ENCODE measurements at places on chromosomes 16 and 17. TPM values are rescaled to one million over a fixed set of nuclear protein-coding genes. Genes with fewer than 3 reads are reported as not detected.
A peak's percentile ranks its signal among the peaks of the same experiment; 100 is the strongest.

Gene PTX4
- total RNA-seq, result not detected

Gene RASL10B
- total RNA-seq, result 0.26 TPM

Gene TEKT5
- not detected for total RNA-seq

DNA sequence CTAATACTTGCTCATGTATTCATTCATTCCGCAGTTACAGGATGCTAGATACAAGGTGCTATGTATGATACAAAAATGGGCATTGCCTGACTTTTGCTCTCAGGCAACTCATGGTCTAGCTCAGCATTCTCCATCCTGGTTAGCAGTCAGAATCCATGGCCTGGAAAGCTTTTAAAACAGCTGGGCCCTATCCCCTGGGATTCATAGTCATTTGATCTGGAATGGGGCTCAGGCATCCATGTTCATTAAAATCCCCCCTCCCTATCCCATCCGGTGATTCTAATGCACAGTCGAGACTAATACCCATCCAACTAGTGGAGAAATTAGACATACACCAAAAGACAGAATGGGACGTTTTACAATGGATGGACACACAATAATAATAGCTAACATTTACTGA is 104.1 kb upstream of the TMEM132E start:
- no peaks in the 10 kb centered on the region for H3K4me1 ChIP-seq
- no peak overlapping the region for H3K4me3 ChIP-seq
- DNase-seq, result no peak
- no peak overlapping the region for H3K27ac ChIP-seq

Gene SENP3
- total RNA-seq, result 50.8 TPM

- DNase-seq, result no peak
- no peaks in the 10 kb centered on the region for H3K36me3 ChIP-seq
- no peak overlapping the region for H3K4me3 ChIP-seq
- peaks cover 12% of the 10 kb centered on the region for H3K27me3 ChIP-seq
These were observed 9.4 kb upstream of the TOM1L1 start for GRCh38 chr17:54891176-54891821.

- peaks cover 7% of the 10 kb centered on the region for H3K4me1 ChIP-seq
- H3K4me3 ChIP-seq, result no peak overlapping the region
- H3K27me3 ChIP-seq, result no peaks in the 10 kb centered on the region
- H3K36me3 ChIP-seq, result no peaks in the 10 kb centered on the region
- peak overlapping the region; percentile 35 for H3K27ac ChIP-seq
- DNase-seq, result peak; percentile 89
These were observed 14.2 kb upstream of the RIPOR1 start for GRCh38 chr16:67514382-67514828.

Gene ZDHHC7
- 25.1 TPM for total RNA-seq

Gene DOC2A
- total RNA-seq, result 0.34 TPM

DNA sequence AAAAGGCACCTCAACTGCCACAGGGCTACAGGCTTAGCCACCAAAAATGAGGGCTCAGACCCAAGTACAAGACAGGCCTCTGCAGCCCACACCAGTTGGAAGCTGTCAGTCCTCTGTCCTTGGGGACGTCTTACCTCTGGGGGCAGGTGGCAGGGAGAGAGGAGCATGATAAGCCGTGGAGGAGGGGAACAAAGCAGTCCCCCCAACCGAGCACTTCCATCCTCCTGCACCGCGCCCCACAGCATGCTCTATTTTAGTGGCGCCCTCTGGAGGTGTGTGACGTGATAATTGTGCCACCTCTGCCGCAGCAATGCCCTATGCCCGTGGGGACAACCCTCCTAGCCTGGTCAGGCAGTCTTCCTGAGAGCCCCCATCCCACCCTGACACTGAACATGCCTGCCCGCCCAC is 13.6 kb downstream of the G6PC3 start:
- no peak overlapping the region for H3K4me3 ChIP-seq
- DNase-seq, result peak; percentile 54
- peaks cover 5% of the 10 kb centered on the region for H3K36me3 ChIP-seq
- H3K27ac ChIP-seq, result no peak overlapping the region
- H3K27me3 ChIP-seq, result no peaks in the 10 kb centered on the region

DNA sequence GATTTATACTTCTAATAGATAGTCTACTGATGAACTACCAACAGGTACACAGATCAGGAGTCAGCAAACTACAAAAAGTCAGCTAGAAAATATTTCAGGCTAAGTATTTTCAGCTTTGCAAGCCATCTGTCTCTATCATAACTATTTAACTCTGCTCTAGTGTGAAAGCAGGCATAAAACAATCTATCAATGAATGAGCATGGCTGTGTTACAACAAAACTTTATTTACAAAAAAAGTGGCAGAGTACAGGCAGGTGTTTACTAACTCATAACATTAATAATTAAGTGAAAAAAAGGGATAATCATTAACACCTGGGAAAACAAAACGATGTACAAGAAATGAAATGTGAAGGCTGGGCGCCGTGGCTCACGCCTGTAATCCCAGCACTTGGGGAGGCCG is 15.8 kb downstream of the MED13 start:
- H3K27ac ChIP-seq, result no peak overlapping the region
- no peaks in the 10 kb centered on the region for H3K27me3 ChIP-seq
- no peak overlapping the region for H3K4me3 ChIP-seq

All from activated CD4-positive, alpha-beta memory T cell treated with anti-CD3 and anti-CD28 coated beads for 36 hours (primary cell).